Tibial artery (tissue), 4 donors: ENCODE measurements at places on chromosomes 12 and 14.

GRCh38 chr14:68676511-68676943 is 116.3 kb downstream of the ZFP36L1 start:
- DNase-seq = no peak

- DNase-seq = no peak
Measured at GRCh38 chr12:62784576-62784975, 150.4 kb downstream of the PPM1H start.

GRCh38 chr14:54331516-54331915 is 65.3 kb upstream of the CDKN3 start:
- no peak for DNase-seq

DNA sequence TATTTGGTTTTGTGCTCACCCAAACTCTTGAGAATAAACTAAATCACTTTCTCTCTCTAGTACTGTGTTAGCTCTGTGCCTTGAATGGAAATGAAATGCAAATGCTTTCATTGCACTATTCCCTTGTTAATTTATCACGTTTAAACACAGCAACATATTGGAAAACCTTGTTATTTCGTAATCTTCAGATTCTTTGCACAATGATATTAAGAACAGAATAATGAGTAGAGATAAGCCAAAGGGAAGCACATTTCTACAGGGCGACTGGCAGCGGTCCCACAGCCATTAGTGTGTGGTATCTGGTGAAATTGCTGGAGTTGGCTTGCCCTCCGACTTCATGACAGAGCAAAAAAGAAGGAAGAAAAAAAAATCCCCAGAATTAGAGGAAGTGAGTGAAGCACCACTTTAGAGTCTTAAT is 166.1 kb upstream of the E2F7 start:
- DNase-seq = peak; percentile 77

DNA sequence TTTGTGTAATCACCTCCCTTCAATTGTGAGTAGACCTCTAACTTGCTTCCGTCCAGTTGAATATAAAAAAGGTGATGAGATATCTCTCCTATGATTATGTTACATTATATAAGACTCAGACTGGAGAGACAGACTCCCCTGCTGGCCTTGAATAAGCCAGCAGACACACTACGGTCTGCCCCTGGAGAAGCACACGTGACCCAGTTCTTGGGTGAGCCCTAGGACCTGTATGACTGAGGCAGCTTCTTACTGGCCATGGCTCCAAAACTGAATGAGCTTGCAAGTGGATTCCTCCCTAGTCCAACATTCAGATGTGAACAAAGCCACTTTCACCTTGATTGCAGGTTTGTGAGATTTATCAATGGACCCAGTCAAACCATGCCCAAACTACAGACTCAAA is 427.9 kb upstream of the DCN start:
- no peak for DNase-seq

DNA sequence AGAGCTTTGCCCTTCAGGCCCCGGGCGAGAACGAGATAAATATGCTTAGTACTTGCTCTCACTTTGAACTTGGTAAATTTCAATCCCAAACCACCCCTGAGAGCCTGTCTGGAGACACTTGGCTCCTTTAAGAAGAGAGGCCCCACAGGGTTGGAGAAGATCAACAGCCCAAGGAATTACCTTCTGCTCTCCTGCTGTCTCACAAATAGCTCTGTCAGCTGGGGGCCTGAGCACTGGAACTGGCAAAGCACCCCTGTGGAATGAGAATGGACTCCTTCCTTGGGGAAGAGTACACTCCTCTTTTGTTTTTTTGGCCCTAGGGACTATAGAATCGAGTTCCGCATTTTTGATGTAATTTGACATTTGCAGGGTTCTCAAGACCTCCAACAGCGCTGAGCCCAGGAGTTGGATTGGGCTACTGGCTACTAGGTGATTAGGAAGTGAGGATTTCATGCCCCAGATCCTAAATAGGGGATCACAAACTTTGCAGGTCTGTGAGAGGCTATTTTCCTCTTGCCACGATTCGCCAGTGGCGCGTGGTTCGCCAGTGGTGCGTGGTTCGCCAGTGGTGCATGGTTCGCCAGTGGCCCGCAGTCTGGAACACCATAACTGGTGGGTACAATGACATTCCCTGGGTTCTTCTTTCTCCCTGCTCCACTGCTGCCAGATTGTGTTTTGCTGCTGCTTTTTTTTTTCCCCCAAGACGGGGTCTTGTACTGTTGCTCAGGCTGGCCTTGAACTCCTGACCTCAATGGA is 17.8 kb upstream of the MEG3 start:
- DNase-seq = no peak

- no peak for DNase-seq
Measured at GRCh38 chr12:42448841-42449240, 122.9 kb downstream of the PPHLN1 start.

DNA sequence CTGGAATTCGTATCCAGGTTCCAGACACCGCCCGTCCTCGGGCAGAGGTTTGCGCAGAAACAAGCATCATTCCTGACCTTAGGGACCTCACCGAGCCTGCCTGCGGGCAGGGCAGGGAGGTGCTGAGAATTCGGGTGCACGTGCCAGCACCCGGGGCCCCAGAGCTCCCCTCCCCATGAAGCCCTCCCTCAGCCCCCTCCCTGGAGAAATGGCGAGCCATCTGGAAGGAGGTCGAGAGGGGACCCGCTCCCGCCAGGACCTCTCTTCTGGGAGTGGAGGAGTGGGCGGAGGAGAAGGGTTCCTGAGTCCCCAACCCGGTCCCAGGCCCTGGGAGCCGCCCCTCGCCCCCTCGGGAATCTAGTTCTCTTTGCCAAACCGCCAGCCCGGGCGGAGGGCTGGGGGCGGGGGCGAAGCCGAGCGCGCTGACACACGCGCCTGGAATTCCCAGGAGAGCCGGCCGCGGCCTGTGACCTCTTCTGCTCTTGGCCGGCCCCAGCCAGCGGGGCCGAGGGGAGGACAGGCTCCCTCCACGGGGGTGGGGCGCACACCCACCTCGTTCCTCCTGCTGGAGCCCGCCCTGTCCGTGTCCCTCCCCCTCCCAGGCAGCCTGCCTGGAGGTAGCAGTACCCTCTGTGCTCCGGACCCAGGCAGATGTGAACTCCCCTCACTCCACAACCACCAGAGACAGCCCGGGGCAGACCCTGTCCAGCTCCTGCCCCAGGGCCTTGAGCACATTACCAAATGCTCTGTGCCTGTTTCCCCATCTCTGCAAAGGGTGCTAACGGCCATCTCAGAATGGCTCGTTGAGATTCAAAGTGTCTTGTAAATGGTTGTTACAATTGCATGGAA is 23.0 kb upstream of the GPR132 start:
- no peak for DNase-seq

- no peak for DNase-seq
Measured at GRCh38 chr12:120118321-120119061, 1.9 kb upstream of the RAB35 start.

- DNase-seq = no peak
Measured at GRCh38 chr14:28870033-28870564, 103.5 kb downstream of the FOXG1 start.

DNA sequence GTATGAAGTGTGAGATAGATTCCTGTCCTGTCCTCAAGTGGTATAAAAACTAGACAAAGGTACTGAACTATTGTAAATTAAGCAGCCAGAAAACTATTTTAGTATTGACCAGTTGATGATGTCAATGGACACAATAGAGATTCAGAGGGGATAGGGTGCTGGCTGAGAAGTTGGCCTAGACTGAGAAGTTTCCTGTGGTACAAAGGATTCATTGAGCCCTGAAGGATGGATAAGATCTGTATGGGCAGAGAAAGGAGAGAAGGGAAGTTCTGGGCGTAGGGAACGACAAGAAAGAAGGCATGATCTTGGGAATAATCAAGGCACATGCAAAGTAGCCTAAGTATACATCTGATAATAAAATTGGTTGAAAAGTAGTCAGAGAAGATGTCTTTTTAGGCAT is 44.6 kb downstream of the DAD1 start:
- no peak for DNase-seq

DNA sequence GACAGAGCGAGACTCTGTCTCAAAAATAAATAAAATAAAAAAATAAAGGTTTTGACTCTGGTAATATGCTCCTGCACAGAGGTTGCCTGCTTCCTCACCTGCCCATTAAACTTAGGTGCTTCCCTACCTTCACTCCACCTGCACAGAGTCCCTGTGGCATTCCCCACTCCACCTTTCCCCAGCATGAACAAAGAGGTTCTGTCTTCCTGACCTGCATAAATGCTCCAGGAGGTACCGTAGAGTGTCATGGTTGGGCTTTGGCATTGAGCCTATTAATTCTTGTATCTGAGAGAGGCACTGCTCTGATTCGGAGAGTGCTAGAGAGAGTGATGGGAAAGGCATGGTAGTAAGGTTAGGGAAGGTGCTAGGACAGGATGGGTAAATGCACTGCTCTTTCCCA is 6.3 kb downstream of the ARHGAP9 start:
- DNase-seq = no peak

DNA sequence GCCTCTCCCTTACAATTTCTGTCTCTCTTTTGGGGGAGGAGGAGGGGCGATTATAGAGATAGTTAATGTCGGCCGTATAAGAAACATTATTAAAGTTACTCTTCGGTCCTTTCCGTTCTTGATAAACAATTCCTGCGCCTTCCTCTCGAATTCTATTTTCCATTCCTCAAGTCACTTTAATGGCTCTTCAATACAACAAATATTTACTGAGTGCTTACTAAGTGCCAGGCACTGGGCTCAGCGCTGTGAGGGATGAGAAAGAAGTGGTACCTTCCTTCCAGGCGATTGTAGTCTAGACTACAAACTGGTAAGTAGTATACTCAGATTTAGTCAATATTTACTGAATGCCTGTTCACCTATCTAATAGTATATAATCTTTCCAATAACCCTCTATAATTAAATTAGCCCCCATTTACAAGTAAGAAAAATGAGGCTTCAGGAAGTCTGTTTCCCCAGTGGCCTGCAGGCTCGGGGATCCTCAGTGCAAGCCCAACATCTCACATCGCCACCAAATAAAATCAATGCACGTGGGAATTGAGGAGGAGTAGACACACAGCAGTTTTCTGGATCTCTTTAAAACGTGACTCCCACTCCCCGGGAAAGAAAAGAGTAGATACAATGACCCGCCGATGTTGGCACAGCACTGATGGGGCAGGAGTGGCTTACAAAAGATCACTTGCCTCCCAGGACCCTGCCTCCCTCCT is 589 bp upstream of the ZNF219 start:
- DNase-seq = no peak
